PC-3 (cell line): ENCODE measurements at places on chromosomes 5 and 9. TPM values are rescaled to one million over a fixed set of nuclear protein-coding genes. Genes with fewer than 3 reads are reported as not detected.

Gene MYMK
- not detected in 2 replicates for total RNA-seq

Gene RNF130
- 31.2 and 35.4 TPM in 2 replicates for total RNA-seq

Gene LHX6
- 11.1 and 16.5 TPM in 2 replicates for total RNA-seq

Gene BARHL1
- total RNA-seq, result not detected in 2 replicates

Gene CTSV
- total RNA-seq, result 11.4 and 12.2 TPM in 2 replicates

GRCh38 chr9:127938298-127938690, 640 bp upstream of the DPM2 start:
- no peaks in the 10 kb centered on the region for H3K36me3 ChIP-seq
- no peak for DNase-seq
- no peak overlapping the region for H3K4me3 ChIP-seq
- H3K4me1 ChIP-seq, result peaks cover 16% of the 10 kb centered on the region; the same call in 1 of the 2 replicates
- no peaks in the 10 kb centered on the region for H3K27me3 ChIP-seq

- DNase-seq, result no peak
- no peak overlapping the region for H3K27ac ChIP-seq
- no peaks in the 10 kb centered on the region for H3K27me3 ChIP-seq
- peaks cover 10% of the 10 kb centered on the region; the same call in 1 of the 2 replicates for H3K36me3 ChIP-seq
- H3K4me3 ChIP-seq, result no peak overlapping the region
Observed at GRCh38 chr5:175520873-175521272, 42.5 kb downstream of the SFXN1 start.

- H3K27ac ChIP-seq, result no peak overlapping the region
- no peaks in the 10 kb centered on the region for H3K4me1 ChIP-seq
- H3K36me3 ChIP-seq, result no peaks in the 10 kb centered on the region
- H3K4me3 ChIP-seq, result no peak overlapping the region
- DNase-seq, result no peak
Observed at GRCh38 chr9:8085986-8086385, 286.4 kb upstream of the DMAC1 start.

DNA sequence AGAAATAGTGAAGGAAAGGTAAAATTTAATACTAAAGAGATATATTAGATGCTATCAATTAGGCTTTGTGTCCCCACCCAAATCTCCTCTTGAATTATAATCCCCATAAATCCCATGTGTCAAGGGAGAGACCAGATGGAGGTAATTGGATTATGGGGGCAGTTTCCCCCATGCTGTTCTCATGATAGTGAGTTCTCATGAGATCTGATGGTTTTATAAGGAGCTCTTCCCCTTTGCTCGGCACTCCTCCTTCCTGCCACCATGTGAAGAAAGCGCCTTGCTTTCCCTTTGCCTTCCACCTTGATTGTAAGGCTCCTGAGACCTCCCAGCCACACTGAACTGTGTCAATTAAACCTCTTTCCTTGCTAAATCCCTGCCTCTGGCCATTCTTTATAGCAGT, 697.0 kb upstream of the RGMB start:
- H3K27me3 ChIP-seq, result no peaks in the 10 kb centered on the region
- no peaks in the 10 kb centered on the region for H3K4me1 ChIP-seq
- no peak overlapping the region for H3K4me3 ChIP-seq

DNA sequence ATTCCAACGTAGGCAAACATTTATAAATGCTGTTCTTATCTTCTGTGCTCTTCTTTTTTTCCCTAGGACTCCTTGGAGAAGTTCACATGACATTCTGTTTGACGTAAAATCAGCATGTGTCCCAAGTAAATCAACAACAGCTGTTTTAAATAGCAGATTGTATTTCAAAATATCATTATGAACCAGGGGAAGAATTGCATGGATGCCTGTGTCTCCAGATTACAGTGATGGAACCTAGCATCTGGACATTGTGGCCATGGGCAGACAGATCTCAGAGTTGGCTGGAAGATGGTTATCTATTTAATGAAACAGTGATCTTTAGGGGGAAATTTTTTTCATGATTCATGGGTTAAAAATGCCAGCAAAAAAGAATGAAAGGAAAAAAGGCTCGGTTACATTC, 222.0 kb downstream of the MAN2A1 start:
- no peaks in the 10 kb centered on the region for H3K27me3 ChIP-seq
- H3K4me1 ChIP-seq, result no peaks in the 10 kb centered on the region
- H3K36me3 ChIP-seq, result no peaks in the 10 kb centered on the region
- no peak for DNase-seq
- no peak overlapping the region for H3K27ac ChIP-seq

GRCh38 chr9:135065151-135065550, 22.3 kb upstream of the OLFM1 start:
- no peak overlapping the region for H3K27ac ChIP-seq
- no peak for DNase-seq
- H3K27me3 ChIP-seq, result no peaks in the 10 kb centered on the region
- no peaks in the 10 kb centered on the region for H3K4me1 ChIP-seq
- no peak overlapping the region for H3K4me3 ChIP-seq
- no peaks in the 10 kb centered on the region for H3K36me3 ChIP-seq

DNA sequence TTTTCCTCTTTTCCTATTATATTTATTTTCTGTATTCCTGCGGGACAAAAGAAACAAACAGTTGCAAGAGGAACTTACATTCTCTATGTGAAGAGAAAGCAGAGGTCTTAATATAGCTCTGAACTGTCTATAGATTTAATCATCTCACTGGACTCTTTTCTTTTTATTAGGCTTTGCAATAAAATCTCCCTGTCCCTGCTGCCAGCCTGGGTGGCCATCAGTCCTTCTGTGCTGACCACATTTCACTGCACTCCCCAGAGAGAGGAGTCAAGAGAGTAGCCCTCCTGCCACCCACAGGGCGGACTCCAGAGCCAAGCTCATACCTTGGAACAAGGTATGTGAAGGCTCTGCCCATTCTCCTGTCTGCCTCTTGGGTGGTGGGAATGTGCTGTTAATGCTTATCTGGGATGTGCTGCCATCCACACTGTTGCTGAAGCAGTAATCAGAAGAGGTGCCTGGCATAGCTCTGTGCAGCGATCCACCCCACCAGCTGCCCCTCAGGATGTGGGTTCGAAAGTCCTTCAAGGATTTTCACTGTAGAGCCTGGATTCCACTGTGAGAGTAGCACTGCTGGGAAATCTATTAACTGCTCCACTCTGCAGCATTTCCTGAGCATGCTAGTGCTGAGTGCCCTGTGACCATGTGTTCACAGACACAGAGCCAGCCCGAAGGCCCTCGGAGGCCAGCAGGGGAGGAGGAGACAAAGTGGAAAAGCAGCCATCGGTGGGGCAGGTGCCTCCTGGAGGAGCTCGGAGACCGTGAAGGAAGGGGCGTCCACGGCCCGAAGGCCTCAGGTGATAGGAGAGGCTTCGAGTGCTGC, 334.6 kb downstream of the MED10 start:
- no peak for DNase-seq
- no peak overlapping the region for H3K27ac ChIP-seq
- H3K27me3 ChIP-seq, result no peaks in the 10 kb centered on the region
- no peak overlapping the region for H3K4me3 ChIP-seq
- no peaks in the 10 kb centered on the region for H3K4me1 ChIP-seq
- no peaks in the 10 kb centered on the region for H3K36me3 ChIP-seq

DNA sequence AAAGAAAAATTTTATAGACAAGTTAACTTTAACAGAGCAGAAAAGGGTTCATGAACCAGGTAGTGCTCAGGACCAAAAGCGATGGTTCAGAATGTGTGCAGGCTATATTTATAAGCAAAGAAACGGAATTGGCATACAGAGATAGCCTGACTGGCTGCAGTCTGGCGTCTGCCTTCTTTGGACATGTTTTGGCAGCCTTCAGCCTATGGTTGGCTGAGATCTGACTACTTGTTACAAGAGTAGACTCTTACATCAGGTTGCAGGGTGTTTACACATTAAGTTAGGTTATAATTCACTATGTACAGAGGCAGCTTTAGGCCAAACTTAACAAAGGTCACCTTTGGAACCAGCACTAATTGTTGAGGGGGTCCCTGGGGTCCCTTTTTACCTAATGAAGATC, 7.0 kb downstream of the NOP16 start:
- DNase-seq, result no peak
- peaks cover 50% of the 10 kb centered on the region for H3K36me3 ChIP-seq
- H3K4me1 ChIP-seq, result peaks cover 4% of the 10 kb centered on the region; the same call in 1 of the 2 replicates
- H3K27ac ChIP-seq, result no peak overlapping the region

GRCh38 chr5:9686216-9686615, 56.1 kb upstream of the TAS2R1 start:
- no peaks in the 10 kb centered on the region for H3K4me1 ChIP-seq
- H3K27me3 ChIP-seq, result no peaks in the 10 kb centered on the region
- no peaks in the 10 kb centered on the region for H3K36me3 ChIP-seq
- no peak overlapping the region for H3K27ac ChIP-seq
- DNase-seq, result no peak

DNA sequence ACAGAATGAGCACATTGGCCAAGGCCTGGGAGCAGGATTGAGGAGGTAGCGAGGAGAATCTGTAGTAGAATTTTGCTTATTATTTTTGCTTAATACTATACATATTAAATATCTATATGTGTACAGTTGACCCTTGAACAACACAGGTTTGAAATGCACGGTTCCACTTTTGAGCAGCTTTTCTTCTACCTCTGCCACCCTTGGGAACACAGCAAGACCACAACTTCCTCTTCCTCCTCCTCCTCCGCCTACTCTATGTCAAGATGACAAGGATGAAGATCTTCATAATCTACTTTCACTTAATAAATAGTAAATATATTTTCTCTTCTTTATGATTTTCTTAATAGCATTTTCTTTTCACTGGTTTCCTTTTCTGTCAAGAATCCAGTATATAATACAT, 541.4 kb downstream of the KCTD16 start:
- no peak overlapping the region for H3K27ac ChIP-seq
- H3K36me3 ChIP-seq, result no peaks in the 10 kb centered on the region
- no peaks in the 10 kb centered on the region for H3K4me1 ChIP-seq
- H3K27me3 ChIP-seq, result no peaks in the 10 kb centered on the region
- DNase-seq, result no peak

DNA sequence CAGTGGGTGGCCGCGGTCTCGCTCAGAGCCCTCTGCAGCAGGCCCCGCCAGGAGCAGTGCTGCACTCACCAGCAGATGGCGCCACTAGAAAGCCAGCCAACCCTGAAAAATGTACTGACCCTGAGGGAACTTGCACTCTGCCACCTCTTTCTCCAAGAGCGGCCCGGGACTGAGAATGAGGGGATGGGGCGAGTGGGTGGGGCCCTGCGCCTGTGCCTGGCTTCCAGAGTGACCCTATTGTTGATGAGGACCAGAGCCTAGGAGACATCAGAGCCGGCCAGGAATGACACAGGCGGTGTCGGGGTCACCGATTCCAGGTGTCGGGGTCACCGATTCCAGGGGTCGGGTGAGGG, 2.9 kb upstream of the IL17B start:
- no peak overlapping the region for H3K27ac ChIP-seq
- no peaks in the 10 kb centered on the region for H3K27me3 ChIP-seq
- no peaks in the 10 kb centered on the region for H3K36me3 ChIP-seq

DNA sequence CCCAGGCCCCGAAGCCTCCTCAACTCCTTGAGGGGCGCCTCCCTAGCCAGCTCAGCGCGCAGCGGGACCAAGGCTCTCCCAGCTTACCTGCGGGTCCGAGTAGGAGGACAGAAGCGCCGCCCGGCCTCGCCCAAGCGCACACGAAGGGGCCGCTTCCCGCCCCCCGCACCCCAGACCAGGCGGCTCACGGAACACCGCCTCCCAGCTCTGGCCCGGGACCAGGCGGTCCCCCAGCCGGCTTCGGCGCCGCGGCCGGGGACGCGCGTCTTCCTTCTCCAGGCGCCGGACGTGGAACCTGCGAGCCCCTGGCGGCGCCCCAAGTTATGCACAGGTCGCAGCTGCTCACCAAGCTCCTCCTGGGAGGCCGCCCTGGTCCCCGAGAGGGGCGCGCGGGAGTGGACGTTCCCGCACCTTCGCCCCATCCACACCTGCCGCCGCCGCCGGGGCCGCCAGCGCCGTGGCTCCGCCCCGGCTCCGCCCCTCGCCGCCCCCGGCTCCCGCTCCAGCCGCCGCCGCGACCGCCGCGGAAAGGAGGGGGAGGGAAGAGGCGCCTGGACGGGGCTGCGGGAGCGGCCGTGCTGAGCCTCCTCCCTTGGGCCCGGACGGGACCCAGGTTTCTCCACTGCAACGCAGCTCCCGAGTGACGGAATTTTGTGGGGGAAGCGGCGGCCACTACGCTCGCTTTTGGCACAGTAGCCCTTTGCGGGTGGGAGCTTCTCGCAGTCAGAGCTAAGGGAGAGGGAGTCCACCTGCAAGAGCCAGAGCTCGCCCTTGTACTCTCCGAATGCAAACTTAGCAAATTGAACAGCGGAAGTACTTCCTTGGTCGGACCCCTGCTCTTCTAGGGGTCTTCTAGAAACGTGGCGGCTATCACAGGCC, 77.5 kb upstream of the IFNE start:
- H3K27ac ChIP-seq, result peak overlapping the region; percentile 99
- H3K4me3 ChIP-seq, result peak overlapping the region; percentile 96
- peaks cover 40% of the 10 kb centered on the region for H3K36me3 ChIP-seq
- peak; percentile 82 for DNase-seq
- no peaks in the 10 kb centered on the region for H3K27me3 ChIP-seq

DNA sequence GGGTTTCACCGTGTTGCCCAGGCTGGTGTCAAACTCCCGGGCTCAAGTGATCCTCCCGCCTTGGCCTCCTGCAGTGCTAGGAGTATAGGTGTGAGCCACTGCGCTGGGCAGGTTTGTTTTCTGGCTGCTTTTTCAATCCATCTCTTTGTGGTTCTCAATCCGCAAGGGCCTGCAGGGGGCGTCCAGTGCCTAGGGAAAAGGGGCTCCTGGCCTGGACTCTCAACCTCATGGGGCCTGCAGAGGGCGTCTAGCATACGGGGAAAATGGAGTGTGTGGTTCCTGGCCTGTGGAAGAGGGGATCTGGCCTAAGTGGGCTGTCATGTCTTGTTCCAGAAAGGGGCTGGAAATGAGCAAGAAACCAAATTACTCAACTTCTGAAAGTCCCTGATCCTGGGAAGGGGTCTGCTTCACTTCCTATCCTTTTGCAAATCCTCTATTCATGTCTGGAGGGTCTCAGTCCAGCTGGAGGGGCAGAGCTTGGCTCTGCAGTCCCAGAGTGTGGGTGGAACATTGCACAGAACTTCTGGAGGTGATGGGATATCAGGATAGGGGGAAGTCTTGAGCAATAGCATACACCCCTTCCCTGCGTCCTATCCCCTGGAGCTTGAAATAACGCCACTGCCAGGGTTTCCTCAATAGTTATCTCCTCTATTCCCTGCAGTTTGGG, 12.7 kb upstream of the CCL27 start:
- H3K27ac ChIP-seq, result no peak overlapping the region
- no peaks in the 10 kb centered on the region for H3K27me3 ChIP-seq
- no peak overlapping the region for H3K4me3 ChIP-seq
- H3K4me1 ChIP-seq, result no peaks in the 10 kb centered on the region
- H3K36me3 ChIP-seq, result no peaks in the 10 kb centered on the region

DNA sequence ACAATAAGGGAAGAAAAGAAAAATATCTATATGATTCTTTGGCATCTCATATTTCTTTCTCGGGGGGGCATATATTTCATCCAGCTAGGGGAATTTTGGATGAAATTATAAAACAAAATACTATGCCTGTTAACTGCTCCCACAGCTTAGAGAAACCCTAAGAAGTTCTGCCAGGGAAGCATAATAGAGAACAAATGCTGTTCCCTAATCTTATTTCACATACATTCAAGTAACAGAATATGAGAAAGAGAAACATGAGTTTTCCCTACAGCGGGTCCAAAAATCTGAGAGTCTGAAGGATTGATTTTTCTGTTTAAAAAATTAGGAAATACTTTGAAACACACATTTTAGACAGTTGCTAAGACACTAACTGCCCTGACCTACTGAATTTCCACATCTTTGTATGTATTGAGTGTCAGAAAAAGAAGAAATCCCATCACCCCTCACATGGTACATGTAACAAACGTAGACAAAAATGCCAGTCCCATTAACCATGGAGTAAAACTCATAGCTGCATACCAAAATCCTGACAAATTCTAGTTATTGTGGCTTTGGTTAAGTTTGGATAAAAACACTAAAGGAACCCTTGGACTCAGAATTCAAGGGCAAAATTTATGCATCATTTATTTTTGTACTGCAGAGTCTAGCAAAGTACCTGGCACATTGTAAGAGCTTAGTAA, 620.2 kb upstream of the DMAC1 start:
- H3K27ac ChIP-seq, result no peak overlapping the region
- H3K4me3 ChIP-seq, result no peak overlapping the region
- no peak for DNase-seq
- H3K27me3 ChIP-seq, result no peaks in the 10 kb centered on the region
- H3K4me1 ChIP-seq, result no peaks in the 10 kb centered on the region
- no peaks in the 10 kb centered on the region for H3K36me3 ChIP-seq
